ENCODE measurements at places on chromosomes 1 and 21.
A peak's percentile ranks its signal among the peaks of the same experiment; 100 is the strongest.

DNA sequence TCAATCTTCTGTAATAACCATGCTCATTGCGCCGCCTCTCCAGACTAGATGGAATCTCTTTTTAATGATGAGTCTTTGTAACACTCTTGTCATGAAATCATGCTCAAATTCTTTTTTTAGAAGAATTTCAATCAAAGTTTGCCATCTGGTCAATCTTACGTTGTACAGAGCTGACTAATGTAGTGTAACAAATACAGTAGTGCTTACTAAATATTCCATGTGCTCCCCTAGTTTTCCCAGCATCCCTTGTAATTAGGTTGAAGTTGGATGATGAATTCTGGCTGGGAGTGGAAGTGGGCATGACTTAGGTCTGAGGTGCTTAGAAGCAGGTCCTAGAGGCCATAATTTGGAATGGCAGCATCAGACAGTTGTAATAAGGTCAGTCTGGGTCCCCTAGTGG lies 309.1 kb upstream of the SNX7 start:
- DNase-seq: no peak

- DNase-seq: peak; percentile 16
Observed at GRCh38 chr1:223811634-223812101, 34.1 kb downstream of the TP53BP2 start.

GRCh38 chr1:149884433-149885338 lies 14.7 kb upstream of the BOLA1 start:
- DNase-seq: no peak

DNA sequence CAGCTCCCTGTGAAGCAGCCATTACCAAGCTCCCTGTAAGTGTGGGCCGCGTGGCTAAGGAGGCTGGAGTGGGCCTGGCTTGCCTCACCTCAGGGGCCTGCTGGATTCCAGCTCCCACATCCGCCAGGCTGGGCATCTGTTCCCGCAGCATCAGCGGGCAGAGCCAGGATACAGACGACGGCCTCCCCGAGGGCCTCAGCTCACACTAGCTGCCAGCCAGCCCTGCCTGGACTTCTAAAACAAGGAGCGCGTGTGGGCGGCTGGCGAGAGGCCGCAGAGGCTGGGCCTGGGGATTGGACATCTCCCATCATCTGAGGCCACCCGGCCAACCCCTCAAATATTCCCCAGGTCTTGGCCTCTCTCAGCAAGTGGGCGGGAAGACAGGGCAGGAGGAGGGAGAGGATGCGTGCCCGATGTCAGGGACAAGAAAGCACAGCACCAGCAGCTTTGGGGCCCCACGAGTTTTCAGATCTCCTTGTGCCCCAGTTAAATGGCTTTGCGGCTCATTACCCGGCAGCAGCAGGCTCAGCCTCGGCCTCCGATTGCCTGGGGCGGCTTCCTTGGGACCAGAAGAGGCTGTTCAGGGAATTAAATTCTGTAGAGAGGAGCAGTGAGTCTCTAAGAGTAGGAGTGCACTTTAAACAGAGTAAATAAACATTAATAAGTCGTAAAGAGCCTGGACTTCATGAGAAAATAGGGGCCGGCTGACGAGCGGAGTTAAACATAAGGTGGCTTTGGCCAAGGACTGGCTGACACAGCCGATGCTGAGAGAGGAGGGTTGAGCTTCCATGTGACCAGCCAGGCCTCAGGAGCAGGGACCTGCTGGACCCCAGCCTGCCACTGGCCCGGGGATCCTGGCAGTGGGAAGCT lies 208.9 kb upstream of the C1orf174 start:
- peak; percentile 20 for DNase-seq

DNA sequence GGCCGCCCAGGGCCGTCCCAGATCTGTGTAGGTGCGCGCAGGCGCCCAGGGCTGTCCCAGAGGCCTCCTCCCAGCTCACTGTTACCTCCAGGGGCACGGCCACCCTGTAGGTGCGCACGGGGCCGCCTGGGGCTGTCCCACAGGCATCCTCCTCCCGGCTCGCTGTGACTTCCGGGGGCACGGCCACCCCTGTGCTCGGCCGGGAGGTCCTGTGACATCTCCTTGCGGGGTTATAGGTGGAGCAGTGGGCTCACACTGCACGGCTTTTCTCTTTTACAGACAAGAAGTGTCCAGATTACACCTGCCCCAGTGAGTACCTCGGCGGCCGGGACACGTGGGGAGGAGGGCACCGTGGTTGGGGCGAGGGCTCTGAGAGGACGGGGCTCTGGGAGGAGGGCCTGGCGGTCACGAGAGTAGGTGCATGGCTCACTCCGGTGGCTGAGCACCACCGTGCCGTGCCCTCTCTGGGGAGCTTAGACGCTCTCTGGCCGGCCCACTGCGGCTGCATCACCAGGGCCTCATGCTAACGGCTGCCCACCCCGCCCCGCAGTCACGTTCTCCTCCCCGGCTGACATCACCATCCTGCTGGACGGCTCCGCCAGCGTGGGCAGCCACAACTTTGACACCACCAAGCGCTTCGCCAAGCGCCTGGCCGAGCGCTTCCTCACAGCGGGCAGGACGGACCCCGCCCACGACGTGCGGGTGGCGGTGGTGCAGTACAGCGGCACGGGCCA lies 21.4 kb downstream of the COL6A1 start:
- DNase-seq: no peak

DNA sequence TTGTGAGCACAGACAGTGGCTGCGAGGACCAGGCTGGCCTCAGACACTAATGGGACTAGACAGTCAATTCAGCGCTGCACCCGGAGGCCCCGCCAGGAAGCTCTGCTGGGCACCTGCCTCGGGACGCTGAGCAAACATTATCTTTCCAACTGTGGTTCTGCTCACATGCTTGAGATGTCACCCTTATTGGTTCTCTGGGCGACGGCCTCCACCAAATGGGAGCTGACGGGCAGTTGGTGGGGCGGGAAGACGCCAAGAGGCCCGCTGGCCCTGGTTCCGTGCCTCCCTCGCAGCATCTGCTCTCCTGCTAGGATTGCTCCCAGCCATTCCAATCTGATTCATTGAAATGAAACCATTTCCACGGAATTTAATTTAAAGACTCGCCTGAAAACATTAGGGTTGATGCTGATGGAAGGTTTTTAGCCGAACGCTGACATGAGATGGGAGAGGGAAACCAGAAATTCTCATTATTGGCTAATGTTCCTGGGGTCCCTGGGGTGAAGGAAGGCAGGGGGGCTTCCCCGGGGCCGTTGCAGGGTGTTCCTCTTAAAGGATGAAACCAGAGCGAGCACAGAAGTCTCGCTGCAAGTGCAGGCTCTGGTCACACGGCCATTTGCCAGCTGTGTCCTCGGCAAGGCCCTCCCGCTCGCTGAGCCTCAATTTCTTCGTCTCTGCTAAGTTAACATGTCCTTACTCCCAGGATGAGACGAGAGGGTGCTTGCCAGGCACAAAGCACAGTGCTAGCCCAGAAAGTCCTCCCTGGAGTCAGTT lies 512.2 kb downstream of the NPHP4 start:
- DNase-seq: no peak

DNA sequence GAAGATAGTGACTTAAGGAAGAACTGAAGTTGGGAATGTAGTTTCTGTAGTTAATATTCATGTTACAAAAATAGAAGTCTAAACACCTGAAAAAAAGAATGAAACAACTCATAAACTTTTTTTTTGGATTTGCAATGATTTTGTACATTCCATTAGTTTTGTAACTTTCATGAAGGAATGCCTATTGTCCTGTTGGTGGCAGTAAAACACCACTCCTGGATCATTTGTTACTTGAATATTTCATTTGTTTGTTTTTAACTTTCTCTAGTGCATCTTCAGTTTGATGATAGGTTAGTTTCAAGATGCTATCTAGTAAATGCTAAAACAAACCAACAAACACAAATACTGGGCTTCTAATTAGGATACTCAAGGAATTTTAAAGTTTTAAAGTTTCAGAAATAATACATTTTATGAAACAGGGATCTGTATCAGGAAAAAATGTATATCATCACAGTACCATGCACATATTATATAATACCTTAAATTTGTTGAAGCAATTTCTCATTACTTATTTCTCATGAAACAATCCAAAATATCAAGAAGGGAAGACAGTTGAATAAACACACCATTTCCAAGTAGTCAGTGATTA lies 229.7 kb upstream of the CACYBP start:
- DNase-seq: peak; percentile 19

DNA sequence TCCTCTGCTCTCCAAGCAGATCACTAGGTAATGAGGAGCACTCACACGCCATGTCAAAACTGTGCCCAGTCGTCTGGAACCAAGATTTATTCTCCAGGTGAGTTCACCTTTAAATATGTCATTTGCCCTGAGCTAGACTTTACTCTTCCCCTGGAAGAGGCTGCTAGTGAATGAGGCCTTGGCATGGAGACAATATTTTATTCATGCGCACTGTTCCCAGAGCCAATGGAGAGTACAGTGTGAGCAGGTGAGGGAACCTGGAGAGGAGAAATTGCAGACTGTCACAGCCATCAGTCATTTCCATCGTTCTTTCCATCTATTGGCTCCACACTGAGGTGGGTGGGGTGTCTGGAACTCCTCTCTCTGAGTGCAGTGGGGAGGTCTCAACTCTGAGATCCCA lies 333.6 kb downstream of the KCNH1 start:
- no peak for DNase-seq

GRCh38 chr1:3530086-3530925 lies 75.8 kb downstream of the ARHGEF16 start:
- no peak for DNase-seq

DNA sequence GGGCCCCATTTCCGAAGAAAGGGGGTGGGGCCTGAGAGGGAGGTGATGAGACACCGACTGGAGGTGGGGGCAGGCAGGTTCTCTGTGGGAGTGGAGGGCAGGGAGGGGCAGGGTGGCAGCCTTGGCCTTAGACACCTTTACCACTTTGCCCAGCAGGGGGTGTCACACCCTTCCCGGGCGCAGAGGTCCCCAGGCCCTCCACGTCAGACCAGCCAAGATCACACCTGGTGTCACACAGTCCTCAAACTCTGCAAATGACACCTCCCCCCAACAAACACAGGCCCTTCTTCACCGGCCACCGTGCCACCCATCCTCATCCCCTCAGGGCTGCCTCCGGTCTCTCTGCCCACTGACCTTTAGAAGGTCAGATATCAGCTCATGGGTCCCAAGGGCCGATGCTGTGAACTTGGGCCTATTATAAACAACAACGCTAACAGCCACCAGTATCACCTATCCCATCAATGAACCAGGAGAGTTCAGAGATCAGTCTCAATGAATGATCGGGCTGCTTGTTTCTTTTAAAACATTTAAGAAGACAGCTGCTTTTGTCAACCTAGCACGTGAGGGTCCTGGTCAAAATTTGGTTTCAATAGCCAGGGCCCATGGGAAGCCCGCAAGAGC lies 103.9 kb downstream of the CASZ1 start:
- DNase-seq: no peak

DNA sequence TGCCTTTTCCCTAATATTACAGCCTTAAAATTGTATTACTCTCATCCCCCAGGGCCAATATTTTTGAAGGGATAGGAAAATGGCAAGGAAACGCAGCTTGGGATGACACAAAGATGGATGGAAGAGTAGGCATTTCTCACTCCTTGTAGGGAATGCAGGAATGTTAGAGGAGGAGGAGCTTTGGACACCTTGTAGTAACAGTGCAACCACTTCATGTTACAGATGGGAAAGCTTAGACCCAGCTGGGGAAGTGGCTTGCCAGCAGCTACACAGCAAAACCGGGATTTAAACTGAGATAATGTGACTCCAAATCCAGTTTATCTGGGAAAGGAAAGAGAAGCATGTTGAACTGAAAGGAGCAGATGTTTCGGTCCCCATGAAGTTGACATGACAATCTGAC lies 473.7 kb upstream of the DAB1 start:
- no peak for DNase-seq

GRCh38 chr1:8259498-8260290 lies 58.2 kb upstream of the SLC45A1 start:
- DNase-seq: no peak

- no peak for DNase-seq
Observed at GRCh38 chr1:86455073-86455472, 13.7 kb upstream of the CLCA1 start.
